Hematopoietic multipotent progenitor cell (in vitro differentiated cells): ENCODE measurements at places on chromosomes 5 and 9.
A peak's percentile ranks its signal among the peaks of the same experiment; 100 is the strongest.

DNA sequence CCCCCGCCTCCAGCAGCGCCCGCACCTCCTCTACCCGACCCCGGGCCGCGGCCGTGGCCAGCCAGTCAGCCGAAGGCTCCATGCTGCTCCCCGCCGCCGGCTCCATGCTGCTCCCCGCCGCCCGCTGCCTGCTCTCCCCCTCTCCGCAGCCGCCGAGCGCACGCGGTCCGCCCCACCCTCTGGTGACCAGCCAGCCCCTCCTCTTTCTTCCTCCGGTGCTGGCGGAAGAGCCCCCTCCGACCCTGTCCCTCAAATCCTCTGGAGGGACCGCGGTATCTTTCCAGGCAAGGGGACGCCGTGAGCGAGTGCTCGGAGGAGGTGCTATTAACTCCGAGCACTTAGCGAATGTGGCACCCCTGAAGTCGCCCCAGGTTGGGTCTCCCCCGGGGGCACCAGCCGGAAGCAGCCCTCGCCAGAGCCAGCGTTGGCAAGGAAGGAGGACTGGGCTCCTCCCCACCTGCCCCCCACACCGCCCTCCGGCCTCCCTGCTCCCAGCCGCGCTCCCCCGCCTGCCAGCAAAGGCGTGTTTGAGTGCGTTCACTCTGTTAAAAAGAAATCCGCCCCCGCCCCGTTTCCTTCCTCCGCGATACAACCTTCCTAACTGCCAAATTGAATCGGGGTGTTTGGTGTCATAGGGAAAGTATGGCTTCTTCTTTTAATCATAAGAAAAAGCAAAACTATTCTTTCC lies 19.3 kb downstream of the CDKN2A start:
- DNase-seq: no peak

DNA sequence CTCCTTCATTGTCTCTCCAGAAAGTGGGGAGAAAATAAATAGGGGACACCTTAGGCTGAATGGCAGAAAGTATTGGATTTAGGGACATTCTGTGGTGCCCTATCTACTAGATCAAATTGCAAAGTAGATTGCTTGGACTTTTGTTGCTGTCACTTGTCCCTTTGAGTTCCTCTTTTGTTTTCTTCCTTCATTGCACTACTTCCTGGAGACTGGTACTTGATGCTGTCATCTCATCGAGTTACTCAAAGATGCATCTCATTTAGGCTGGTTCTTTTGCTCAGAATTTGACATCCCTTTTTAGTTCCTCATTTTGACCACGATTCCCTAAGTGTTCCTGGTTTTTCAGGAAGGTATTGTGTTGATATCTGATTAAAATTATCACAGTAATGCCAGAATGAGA lies 137.6 kb downstream of the ADGRV1 start:
- no peak for DNase-seq

GRCh38 chr5:127695346-127695745 lies 7.8 kb upstream of the CCDC192 start:
- DNase-seq: no peak

GRCh38 chr5:42360056-42360455 lies 63.2 kb upstream of the GHR start:
- no peak for DNase-seq

- no peak for DNase-seq
Measured at GRCh38 chr5:168642019-168642418, 62.9 kb upstream of the PANK3 start.

- no peak for DNase-seq
Measured at GRCh38 chr9:18936094-18936871, 96.7 kb downstream of the SAXO1 start.

- no peak for DNase-seq
Measured at GRCh38 chr9:92723299-92723625, 41.4 kb downstream of the BICD2 start.

DNA sequence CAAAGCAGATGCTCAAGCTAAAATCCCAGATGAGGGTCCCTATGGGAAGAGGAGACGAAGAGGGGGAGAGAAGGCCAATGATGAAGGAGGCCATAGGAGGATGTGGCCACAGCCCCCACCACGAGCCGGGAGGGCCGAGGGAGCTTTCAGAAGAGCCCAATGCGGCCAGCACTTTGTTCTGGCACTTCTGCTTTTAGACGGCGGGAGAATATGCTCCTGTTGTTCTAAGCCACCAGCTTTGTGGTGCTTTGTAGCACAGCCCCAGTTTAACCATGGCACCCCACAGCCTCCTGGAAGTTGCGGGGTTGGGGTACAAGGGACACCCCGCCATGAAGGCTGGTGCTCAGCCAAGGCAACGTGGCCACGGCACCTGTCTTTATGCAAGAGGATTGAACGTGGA lies 33.4 kb downstream of the LPCAT1 start:
- no peak for DNase-seq

DNA sequence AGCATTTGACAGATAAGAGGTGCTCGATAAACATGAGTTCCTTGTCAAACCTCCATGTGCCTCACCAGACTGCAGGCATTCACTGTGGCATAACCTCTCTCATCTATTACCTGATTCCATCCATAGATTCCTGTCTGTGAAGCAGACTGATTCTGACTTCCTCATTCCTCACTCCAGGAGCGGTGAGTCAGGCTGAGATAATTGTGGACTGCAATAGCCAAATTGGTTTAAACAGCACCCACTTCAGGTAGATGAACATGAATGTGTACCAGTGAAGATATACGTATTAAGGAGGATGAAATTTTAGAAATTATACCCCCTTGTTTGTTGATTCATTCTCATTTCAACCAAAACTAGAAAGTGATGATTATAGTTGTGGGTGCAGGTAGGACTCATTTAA lies 391.2 kb downstream of the HINT1 start:
- no peak for DNase-seq

- DNase-seq: no peak
Measured at GRCh38 chr5:164051745-164052144, 546.3 kb downstream of the MAT2B start.

DNA sequence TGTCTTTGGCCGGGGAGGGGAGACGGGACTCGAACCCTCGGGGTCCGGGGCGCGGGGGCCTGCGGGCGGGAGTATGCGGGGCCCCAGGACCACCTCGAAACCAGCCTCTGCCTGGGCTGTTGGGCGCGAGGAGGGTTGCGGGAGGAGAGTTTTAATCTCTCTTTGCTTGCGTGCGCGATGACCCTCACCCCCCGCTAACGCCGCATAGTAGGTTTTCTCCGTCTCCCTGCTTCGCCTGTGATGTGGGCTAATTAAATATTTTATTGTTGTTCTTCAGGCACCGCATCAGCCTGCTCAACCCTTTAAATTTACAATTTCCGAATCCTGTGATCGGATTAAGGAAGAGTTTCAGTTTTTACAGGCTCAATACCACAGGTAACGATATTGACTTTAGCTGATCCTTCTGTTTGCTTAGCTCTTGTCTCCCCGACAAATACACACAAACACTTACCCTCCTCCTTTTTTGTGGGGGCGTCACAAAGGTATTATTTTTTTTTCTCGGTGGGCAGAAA lies 1.7 kb downstream of the TLE4 start:
- no peak for DNase-seq

GRCh38 chr5:109034306-109034705 lies 286.6 kb downstream of the FER start:
- no peak for DNase-seq

DNA sequence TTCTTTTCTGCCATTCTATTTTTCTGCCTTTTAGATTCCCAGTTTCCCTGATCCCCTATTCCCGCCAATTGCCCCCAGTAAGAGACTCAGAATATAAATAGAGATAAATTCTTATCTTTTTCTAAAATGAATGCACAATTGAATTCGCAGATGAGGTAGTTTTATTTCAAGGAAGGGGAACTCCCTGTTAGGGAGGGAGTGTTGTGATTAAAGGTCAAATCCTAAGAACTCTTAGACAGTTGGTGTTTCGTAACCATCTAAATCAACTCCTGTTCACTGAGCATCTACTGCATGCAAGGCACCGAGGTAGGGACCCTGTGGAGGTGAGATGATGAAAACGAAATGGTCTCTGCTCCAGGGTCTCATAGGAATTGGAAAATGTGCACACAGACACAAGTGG lies 7.7 kb upstream of the MAP3K1 start:
- no peak for DNase-seq

DNA sequence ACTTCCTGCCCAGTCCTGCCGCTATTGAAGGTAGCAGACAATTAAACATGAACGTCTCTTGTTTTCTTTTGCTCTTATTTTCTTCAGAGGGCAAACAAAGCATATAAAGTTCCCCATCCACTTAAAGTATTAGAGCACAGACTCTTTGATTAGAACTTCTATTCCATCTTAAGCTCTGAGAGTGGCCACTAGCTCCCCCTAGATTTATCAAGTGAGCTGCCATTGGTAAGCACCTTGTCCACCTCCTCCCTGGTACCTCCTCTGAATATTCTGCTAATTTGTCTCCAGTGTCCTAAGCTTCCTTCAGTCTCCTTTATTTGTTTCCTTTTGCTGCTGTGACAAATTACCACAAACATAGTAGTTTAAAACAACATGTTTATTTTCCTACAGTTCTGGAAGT lies 264.3 kb upstream of the KCNN2 start:
- no peak for DNase-seq

- DNase-seq: no peak
Measured at GRCh38 chr5:175773534-175774070, 97.8 kb upstream of the CPLX2 start.

DNA sequence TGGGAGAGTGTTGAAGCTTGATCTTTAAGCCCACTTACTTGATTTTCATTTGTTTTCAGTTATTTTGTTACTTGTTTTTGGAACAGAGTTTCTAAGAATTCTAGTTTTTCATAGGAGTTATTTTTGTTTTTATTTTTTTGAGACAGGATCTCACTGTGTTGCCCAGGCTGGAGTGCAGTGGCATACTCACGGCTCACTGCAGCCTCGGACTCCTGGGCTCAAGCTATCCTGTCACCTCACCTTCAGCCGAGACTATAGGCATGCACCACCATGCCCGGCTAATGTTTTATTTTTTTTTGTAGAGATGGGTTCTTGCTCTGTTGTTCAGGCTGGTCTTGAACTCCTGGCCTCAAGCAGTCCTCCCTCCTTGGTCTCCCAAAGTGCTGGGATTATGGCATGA lies 6.3 kb downstream of the ERBIN start:
- DNase-seq: no peak

GRCh38 chr5:23507278-23507685 lies at the start of gene PRDM9:
Gene PRDM9, plus strand, starts transcription at chr5:23507609. Its CDS starts 1,425 bp downstream, at chr5:23509034.
- no peak for DNase-seq

DNA sequence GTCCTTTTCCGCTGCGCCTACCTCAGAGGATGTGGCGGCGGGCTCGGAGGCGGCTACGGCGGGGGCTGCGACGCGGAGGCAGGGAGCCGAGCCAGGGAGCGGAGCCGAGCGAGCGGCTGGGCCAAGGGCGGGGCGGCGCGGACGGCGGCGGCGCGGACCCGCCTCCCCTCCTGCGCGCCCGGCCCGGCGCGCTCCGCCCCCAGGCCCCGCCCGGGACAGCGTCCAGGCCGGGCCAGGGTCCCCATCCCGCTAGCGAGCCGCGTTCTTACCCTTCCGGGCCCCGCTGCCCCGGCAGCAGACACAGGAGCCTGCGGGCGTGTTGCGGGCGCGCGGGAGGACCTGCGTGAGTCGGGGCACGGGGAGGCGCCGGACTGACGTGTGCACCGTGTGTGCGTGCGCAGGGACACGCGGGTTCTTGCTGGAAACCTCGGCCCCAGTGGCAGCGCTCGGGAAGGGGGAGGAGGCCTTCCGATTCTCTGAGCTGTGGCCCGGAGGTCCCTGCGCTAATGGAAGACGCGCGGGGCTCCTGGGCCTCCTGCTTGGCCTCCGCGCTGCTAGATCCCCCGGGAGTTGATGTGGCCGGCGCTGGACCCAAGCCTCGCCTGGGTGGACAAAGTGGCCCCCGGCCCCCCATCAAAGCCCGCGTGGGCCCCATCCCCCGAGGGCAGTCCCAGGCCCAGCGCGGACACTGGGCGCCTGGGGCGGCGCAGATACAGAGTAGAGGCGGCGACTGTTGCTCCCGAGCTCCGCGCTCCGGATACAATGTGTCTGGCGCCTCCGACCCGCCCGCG lies at the start of gene VDAC1:
TSS of gene VDAC1 (minus strand) at position 350 of the 791 bp plus-strand sequence. CDS start 11,963 bp downstream, outside the sequence.
- peak; percentile 87 for DNase-seq

DNA sequence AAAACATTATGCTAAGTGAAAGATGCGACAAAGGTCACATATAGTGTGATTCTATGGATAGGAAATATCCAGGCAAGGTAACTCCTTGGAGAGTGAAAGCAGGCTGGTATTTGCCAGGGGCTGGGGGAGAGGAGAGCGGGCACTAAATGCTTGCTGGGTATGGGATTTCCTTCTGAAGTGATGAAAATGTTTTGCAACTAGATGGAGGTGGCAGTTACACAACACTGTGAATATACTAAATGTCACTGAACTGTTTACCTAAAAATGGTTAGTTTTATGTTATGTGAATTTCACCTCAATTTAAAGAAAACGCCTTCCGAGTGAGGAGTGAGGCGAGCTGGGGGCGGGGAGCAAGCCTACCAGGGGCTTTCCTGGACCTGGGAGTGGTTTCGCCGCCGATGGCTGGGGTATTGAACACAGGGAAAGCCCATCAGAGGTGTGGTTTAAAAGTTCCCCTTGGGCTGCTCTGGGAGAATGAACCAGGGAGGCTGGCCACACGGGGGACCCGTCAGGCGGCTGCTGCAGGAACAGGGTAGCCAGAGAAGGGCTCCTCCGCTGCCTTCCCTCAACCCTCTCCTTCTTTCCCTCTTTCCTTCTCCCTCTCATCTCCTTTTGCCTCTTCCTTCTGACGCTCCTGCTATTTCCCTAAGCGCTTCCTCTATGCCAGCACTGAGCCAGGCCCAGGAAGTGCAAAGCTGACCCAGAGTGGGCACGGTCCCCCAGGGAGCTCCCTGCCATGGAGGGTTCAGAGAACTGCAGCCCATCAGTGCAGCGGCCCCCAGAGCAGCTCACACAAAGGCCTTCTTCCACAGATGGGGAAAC lies 4.9 kb downstream of the AKNA start:
- DNase-seq: no peak

- DNase-seq: no peak
Measured at GRCh38 chr9:11159318-11159862, 546.6 kb upstream of the PTPRD start.

DNA sequence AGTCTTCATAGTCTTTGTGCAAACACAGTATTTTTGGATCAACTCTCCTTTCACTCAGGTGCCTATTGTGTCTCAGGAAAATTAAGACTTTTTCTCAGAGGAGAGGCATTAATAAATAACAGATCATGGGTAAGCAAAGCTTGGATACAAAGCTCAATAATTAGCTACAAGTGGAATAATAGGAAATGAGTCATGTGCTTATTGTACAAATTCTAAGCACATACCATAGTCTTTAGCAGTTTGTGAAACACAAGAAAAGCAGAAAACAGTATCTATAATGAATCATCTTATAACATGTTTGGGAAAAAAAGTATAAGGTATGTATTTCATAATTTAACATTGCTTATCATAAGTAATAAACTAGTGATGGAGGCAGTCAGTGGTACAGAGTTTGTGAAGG lies 477.0 kb downstream of the CDH10 start:
- no peak for DNase-seq
